Fibroblast of pulmonary artery (primary cell): ENCODE measurements at places on chromosomes 6 and 20.

GRCh38 chr6:67736816-67737215, 898.3 kb upstream of the ADGRB3 start:
- DNase-seq: peak; percentile 14

GRCh38 chr6:89144354-89144906, 1.4 kb upstream of the PM20D2 start:
- no peak for DNase-seq

DNA sequence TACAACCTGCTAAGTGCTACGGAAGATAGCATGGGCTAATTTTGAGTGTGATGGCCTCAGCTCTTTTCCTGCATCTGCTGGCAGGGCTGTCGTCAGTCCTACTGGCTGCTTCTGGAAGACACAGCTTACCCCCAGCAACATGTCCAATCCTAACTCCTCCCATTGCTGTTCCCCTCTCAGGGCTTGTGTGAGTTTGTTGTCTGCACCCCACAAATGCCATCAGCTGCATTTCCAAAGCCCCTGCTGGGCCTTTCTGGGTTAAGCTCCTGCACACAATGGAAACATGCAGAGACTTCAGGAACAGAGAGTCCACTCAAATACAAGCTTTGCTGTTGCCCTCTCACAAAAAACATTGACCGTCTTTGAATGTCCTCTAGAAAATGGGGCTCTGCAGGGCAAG, 84.7 kb downstream of the RNF182 start:
- no peak for DNase-seq

GRCh38 chr6:96391776-96392360, 129.7 kb upstream of the UFL1 start:
- no peak for DNase-seq

DNA sequence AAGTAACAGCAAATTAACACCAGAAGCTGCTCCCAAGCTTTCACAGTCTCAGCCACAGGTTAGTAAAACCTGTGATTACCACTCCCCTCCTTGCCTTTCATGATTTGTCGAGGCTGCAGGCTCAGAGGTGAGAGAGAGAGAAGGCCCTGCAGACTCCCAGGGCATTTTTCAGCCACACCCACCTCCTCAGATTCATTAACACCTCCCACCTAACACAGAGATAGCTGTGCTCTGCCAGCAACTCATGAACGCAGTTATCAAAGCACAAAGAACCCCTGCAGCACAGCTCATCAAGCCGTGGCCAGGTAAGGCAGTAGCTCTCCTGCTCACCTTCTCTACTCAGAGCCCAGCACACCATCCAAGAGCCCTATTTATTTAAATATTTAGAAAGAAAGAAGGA, 27.1 kb downstream of the F13A1 start:
- DNase-seq: no peak

GRCh38 chr6:129189266-129189665, 306.3 kb downstream of the LAMA2 start:
- no peak for DNase-seq

- peak; percentile 17 for DNase-seq
These were observed 91.6 kb downstream of the PRND start for GRCh38 chr20:4813076-4813862.

DNA sequence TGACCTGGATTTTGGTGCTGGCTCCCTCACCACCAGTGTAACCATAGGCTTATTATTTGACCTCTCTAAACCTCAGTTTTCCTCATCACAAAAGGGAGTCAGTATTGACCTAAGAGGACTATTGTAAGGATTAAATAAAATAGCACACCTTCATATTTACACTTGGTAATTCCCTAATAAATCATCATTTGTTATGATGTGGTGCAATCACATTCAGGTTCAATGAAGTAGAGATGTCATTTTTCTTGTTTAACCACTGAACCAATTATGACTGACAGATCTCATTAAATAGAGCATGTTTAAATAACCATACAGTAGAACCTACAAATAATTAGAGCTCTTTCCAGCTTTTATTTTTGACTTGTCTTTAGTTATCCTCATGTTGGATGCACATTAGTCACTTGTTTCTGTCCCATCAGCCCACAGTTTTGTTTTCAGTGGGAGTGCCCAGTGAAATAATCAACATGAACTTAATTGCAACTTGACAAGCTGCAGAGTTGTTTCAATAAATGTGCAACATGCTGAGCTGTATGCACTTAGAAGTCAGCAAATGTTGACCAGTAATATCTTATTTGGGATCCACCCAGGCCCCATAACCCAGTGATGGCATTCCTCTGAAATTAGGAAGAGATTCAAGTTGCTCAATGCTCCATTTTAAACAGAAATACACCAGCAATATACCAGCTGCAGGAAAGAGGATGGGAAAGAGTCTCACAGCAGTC, 451.7 kb upstream of the MARCKS start:
- DNase-seq: no peak

DNA sequence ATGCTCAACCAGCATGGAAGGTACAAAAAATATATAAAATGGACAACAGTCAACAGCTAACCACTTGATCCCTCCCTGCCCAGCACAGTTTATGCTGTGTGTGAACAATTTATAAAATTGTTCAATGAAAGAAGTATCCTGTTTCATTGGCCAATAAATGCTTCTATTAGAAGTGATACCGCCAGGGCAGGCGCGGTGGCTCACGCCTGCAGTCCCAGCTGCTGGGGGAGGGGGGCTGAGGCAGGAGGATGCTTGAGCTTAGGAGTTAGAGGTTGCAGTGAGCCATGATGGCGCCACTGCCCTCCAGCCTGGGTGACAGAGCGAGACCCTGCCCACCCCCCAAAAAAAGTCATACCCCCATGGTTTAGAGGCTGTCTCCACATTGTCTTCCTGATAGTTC, 4.6 kb downstream of the AGPAT4 start:
- DNase-seq: no peak

DNA sequence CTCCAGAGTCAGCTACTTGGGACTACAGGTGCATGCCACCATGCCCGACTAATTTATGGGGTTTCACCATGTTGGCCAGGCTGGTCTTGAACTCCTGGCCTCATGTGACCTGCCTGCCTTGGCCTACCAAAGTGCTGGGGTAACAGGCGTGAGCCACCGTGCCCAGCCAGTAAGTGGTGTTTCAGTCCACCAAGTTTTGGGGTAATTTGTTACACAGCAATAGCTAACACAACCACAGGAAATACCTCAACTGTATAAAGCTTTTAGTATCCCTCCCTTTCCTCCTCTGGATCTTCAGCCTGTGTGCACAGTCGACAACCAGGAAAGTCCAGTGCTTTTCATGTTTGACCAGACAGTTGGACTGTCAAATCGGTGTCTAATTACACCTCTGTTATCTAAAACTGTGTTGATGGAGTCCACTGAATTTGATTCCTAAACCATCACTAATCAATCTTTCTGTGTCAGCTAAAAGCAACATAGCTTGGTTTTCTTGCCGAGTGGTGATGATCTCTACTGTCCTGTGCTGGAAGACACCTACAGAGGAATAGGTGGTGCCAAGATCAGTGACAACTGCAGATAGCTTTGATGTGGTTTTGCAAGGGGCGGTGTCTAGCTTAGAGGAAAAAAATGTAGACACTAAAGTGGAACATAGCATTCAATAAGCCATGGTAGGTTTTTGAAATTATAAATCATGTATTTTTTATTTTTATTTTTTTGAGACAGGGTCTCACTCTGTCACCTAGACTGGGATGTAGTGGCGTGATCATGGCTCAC, 22.2 kb upstream of the ZBTB2 start:
- DNase-seq: no peak

- no peak for DNase-seq
These were observed 22.5 kb upstream of the ECHDC1 start for GRCh38 chr6:127365874-127366273.

- no peak for DNase-seq
These were observed 602 bp upstream of the TSPYL4 start for GRCh38 chr6:116254297-116255056.

DNA sequence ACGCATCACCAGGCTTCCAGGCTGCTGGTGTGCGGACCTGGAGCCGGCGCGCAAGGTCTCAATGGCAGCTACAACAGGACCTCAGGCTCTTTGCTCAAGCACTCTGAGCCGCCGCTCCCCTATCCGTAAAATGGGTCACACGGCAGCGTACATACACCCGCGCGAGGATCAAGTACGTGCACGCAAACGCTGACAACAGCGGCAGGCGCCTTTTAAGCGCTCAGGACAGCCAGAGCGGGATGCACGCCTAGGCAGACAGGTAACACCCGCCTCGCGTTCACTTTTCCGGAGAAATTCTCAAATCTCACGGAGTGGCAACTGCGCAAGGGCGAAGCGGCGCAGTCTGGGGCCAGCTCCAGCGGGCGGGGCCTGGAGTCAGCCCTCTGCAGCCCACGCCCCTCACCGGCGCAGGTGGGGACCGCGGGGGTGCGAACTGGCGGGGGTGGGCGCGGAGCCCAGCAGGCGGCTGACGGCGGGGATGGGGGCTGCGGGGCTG, 535 bp downstream of the EXOC2 start:
- DNase-seq: peak; percentile 39

DNA sequence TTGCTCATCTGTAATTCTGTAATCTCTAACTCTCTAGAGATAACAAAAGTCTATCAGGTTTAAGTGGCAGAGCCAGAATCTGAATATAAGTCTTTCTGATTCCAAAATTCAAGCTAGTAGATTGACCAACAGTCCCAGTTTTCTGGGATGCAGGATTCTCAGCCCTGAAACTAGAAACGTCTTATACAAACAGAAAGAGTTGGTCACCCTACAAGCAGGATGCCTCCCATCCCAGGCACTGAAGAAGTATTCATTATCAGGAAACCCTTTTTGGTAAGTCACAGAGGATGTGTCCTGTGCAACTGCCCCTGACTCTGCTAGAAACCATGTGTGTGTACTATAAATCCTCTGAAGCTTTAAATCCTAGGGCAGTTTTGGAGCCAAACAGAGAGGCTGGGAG, 135.0 kb downstream of the CARMIL1 start:
- no peak for DNase-seq

DNA sequence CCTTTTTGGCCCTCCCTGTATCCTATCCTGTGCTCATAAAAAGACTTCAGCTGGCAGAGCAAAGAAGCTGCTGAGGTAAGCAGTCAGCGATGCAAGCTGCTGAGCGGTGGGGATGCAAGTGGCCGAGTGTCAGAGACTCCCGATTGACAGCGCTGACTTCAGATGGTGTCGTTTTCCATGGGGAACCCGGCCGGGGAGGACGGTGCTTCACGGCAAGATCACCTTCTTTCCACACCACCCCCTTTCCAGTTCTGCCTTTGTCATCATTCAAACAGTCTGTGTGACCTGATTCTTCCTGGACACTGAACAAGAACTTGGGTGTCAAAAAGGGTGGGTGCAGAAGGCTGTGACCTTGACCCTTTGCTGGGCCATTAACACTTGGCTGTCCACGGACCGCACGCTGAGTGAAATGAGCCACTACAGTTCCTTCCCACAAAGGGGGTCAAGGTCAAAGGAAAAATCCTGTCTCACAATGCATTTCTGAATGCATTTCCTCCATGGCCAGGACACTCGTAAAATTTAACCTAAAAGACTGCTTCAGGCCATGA, 52.9 kb upstream of the UNC93A start:
- DNase-seq: no peak

GRCh38 chr20:50494428-50494827, 15.8 kb upstream of the PTPN1 start:
- DNase-seq: no peak

- DNase-seq: no peak
These were observed 146.5 kb upstream of the COL21A1 start for GRCh38 chr6:56393615-56394612.

GRCh38 chr6:118965843-118966370, 30.9 kb upstream of the MCM9 start:
- DNase-seq: no peak

DNA sequence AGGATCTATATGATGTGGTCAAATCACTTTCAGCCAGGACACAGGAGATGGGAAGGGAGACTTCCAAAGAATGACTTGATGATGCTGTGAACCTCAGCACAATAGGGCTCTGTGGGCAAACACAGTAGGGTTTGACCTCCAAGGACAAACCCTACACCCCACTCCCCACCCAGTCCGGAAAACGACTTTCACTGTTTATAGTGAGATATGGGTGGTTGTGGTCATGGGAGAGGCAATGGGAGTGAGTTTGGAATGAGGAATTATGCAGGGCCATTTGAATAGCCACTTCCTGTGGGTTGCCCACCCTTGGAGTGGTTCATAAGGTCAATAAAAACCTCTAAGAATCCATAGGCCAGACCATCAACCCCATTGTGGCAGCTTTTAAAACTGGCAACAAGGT, 38.4 kb upstream of the PRND start:
- no peak for DNase-seq

GRCh38 chr6:159170333-159170672, 1.1 kb downstream of the FNDC1 start:
- peak; percentile 7 for DNase-seq

DNA sequence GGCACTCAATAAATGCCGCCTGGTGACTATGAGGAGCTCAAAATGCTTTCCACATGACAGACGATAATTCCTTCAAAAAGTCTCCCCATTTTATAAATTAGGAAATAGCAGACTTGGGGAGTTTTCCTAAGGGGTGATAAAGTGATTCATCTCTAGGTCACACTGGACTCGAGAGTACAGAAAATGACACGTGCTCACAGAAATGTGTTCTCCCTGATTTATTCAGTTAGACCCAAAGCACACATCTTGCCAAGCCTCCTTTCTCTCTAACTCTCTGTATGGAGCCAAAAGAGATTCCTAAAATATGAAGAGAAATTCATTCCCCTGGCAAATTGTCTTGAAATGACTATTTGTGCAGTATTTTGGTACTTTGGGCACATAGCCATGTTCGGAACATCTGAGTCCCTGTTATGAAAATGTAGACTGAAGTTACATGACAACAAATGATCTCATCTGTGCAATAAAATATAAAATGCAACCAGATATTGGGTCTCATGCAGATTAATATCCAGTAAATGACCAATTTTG, 381.1 kb downstream of the TFAP2B start:
- DNase-seq: no peak

DNA sequence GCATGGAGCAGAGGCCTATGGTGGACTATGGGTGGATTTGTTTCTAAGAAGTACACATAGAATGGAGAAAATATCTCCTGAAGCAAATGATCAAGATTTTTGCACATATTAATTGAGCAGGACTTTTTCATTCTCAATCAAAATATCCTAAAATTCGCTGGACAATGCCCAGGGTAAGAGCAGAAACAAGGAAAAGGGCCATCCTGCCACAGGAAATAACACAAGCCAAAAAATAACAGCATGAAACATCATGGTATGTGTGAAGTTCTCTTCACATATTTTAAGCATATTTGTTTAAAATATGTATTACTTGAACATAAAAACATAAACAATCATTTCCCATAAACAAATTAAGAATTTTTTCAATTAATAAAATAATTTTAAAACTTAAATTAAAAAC, 868.9 kb downstream of the EPHA7 start:
- no peak for DNase-seq

DNA sequence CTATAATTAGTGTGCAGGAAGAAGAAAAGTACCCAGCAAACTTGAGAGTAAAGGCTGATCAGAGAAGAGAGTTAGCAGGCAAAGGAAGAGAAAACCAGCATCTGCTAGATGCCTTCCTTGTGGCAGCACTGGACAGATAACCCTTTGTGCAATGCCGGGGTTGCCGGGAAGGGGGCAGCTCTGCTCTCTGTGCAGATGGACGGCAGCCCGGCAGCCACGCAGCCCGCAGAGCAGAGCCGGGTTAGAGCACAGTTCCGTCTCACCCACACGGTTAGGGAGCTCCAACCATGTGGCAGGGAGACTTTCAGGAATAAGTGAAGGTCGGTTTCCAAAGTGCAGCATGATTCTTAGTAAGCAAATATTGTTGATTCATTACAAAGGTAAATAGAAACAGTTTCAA, 80.0 kb upstream of the RPS6KA2 start:
- DNase-seq: peak; percentile 32
